ENCODE measurements at places on chromosomes 1 and 21.

DNA sequence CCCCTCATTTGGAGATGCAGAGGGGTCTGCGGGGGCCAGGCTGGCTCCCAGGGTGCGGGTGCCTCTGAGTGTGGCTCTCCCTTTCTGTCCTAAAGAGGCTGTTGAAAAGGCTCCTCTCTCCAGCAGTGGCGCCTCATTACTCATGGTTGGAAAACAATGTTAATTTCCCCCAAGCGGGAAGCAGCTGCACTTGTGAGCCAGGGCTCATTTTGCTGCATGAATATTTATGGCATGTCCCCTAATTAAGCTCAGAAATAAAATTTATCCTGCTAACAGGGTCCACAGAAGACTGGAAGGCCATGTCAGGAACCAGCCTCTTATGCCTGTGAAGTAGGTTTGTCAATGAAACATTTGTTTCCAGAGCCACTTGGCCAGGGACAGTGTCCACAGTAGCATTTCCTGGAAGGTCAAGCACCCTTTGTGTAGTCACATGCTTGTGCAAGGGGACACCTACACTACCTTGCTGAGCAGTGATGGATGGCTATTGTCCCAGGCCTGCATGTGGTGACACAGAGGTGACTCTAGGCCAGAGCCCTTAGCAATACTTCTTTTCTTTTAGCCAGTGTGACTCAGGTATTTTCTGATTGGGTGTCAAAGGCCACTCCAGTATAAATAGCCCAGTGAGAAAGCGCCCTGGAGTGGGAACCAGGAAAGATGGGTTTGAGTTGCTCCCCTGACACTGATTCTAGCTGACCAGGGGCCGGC, 259.0 kb downstream of the FOXD2 start:
- DNase-seq = no peak

GRCh38 chr1:216794586-216794985, 71.4 kb upstream of the ESRRG start:
- no peak for DNase-seq

DNA sequence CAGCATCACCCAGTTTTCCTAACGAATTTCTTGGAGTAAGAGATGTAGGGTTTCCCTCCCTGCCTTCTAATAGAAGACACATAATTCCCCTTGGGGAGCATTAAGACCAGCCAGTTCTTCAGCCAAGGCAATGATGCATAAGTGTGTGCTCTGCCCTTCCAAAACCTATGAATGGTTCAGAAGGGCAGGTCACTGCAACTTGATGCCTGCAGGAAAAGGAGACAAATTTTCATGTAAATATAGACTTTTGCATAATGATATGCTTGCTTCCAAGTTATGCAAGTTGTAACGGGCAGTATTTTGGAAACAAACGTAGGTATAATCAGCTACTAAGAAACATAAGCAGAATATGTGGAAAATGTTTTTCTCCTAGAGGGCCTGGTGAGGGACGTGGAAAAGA, 31.6 kb downstream of the PTGS2 start:
- DNase-seq = no peak

DNA sequence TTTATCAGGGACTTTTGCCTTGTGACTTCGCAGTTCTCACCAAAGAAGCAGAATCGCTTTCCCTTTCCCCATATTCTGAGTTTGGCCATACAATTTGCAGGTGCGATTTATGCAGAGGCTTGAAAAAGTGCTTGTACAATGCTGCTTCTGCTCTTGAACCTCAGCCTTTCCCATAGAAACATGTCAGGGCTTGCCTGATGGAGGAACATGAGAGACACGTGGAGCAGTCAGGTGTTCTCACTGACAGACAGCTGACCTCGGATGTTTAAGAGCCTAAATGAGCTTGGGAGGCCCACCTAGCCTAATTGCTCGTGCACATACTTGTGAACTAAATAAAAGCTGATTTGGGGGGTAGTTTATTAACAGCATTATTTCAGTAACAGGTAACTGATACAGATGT, 290.0 kb downstream of the S1PR1 start:
- DNase-seq = no peak

DNA sequence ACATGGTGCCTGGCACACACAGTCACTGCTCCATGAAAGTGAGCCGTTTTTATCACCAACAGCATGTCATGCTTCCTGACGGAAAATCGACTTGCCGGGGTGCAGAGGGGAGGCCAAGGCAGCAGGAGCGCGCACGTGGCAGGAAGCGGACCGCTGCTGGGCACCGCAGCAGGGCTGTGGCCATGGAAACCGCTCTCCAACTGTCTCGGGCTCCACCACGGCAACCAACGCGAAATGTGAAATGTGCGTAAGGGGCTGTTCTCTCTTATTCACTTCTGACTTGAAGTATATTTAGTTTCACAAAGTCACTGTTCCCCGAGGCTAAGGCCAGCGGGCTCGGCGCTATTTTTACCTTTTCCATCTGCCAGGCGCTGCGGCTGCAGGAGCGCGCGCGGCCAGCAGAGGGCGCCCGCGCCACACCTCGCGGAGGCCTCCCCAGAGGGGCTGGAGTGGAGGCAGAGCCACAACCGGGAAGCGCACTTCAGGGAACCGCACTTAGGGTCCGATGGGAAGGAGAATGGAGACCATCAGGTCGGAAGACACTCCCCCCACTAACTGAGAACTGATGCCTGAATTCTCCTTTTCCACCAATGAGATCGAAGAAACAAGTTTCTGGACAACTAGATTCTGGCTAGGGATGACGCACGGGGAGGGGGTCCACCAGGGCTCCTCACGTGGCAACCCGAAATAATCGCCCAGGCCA, 19.7 kb downstream of the RCC2 start:
- peak; percentile 33 for DNase-seq

DNA sequence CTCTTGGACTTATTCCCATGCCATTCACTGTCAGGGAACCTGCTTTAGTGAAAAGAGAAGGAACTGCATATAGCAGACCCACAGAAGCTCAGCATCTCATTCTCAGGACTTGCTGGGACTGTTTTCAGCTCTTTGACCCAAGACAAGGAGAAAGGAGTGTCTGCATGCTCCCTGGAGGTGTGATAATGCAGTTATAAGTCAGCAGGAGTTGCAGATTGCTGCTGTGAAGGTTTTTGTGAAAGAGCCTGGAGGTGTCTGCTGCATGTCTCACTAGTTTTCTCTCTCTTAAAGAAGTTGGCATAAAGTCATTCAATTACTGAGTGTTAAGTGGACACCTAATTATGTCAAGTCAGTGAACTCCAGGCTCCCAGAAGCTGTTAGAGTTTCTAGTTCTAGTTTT, 343.4 kb downstream of the BRINP2 start:
- DNase-seq = no peak

DNA sequence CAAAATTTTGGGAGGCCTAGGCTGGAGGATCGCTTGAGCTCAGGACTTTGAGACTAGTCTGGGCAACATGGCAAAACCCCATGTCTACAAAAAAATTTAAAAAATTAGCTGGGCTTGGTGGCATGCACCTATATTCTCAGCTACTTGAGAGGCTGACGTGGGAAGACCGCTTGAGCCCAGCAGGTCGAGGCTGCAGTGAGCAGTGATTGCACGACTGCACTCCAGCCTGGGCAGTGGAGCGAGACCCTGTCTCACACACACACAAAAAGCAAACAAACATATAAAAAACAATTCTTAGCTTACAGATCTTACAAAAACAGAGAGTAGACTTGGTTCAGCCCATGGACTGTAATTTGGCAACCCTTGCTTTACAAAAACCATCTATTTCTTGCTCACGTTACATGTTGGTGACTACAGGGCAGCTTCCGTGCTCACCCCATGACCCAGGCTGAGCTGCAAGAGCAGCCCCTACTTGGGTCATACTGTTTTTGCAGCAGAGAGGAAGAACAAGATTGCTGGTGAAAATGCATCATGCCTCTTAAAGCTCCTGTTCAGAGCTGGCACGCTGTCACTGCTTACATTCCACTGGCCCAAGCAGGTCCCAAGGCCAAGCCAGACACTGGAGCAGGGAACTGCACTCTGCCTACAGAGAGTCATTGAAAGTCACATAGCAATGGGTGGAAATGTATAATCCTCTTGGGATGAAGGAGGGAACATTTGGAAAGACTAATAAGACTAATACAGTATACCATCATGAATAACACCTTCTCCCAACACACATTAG, 13.4 kb upstream of the ZBTB8A start:
- no peak for DNase-seq

GRCh38 chr21:44425307-44425894, 29.9 kb upstream of the LRRC3 start:
- DNase-seq = no peak

GRCh38 chr1:35962952-35963351, 32.0 kb downstream of the AGO3 start:
- DNase-seq = no peak

GRCh38 chr1:38693759-38694158, 165.8 kb downstream of the RRAGC start:
- DNase-seq = no peak

DNA sequence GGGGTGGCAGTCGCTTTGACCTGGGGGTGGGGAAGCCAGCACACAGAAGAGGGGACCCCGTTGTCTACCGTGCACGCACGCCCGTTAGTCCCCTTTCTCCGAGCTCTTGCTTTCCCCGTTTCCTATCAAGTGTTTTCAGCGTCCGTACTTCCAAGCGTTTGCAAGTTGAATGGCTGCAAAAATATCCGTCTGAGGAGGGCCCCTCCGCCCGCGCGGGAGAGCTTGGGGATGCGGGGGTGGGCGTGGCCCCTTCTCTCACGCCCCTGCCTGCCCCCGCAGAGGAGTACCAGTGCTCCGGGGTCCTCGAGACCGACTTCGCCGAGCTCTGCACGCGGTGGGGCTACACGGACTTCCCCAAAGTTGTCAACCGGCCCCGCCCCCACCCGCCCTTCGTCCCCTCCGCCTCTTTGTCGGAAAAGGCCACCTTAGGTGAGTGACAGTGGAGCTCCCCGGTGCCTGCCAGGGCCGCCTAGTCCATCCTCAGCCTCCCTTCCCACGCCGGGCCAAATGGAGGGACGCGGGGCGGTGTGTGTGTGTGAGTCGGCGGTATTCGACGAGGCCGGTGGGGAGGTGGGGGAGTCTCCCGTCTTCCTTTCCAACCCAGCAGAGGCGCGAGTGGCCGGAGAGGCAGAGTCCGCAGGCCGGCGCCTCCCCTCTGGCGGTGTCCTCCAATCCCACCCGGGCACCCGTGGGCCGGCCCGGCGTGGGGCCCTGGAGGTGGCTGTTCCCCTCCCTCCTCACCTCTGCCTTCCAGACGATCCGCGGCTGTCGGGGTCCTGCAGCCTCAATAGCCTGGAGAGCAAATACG, 3.4 kb downstream of the LRRC71 start:
- no peak for DNase-seq

GRCh38 chr1:231982871-231983587, 356.4 kb downstream of the DISC1 start:
- DNase-seq = no peak

DNA sequence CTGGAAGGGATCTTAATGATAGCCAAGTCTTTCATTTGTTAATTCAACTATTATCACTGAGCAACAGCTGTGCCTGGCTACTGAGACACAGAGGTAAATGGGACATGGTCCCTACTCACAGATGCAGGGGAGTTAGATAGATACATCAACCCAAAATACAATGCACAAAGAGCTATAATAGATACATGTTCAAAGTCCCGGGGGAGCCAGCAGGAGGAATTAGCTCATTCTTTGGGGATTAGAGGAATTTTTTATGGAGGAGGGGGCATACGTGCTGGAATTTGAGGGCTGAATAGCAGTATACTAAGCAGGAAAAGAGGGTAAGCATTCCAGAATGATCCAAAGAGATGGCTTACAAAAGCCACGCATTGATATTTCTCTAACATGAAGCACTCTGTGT, 34.6 kb downstream of the C8B start:
- DNase-seq = no peak

DNA sequence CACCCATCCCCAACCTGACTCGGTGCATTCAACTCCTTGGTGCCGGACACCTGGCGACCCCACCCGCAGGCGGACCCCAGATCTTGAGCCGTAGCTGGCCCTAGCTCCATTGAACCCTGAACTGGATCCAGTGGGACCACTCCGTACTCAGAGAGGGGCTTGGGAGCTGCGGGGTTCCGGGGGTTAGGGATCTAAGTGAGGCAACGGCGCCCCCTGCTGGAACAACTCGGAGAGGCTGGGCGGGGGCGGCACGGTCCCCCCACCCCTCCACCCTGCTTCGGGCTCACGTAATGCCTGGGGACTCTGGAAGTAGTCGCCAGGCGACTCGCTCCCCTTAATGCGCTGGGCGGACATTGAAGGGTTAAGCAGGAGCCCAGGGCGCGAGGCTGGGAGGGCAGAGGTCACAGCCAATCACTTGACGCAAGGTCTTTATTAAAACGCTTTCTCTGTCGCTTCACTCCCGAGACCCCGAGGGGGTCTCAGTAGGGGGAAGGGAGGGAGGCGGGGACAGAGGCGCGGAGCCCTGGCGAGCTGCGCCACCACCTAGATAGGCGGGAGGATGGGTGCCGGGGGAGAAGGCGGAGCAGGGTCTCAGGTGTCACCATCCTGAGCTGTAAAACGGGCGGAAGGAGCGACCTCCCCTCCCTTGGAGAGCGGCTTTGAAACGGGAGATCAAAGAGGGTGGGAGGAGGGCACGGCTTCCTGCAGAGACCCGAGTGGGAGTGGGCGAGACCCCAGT, 704 bp upstream of the CRABP2 start:
- peak; percentile 47 for DNase-seq

DNA sequence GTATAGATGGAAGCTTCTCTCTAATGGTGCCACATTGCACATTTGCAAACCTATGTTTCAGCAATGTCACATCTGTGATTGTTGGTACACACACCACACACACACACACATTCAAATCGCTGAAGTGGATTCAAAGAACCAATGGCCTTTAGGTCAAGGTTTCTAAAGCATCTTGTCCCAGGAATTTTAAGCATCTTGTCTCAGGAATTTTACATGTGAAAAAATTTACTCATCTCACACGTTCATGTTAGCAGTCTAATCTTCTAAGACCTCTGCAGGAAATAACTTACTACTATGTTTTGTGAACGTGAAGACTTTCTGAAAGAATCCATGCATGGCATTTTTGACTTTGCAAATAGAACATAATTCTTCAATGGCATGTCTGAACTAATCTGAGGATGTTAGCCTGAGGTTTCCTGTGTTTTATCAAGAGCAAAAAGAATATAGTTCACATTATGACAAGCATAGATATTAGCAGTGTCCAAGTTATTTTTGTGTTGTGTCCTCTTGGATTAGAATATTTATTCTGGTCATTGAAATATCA, 125.1 kb downstream of the CYYR1 start:
- DNase-seq = no peak

DNA sequence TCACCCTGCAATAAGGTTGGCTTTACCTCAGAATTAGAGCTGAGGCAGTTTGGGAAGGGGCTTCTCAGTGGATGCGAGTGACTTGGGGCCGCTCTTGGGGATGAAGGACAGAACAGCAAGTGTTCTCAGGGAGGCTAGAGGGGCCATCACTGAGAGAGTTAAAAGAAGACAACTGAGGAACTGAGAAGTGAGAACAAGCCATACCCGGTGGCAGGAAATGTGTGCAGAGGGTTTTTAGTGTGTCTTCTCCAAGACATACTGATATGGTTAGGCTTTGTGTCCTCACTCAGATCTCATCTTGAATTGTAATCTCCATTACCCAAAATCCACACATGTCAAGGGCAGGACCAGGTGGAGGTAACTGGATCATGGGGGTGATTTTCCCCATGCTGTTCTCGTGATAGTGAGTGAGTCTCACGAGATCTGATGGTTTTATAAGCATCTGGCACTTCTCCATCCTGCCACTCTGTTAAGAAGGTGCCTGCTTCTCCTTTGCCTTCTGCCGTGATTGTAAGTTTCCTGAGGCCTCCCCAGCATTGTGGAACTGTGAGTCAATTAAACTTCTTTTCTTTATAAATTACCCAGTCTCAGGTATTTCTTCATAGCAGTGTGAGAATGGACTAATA, 75.8 kb downstream of the PCBP3 start:
- no peak for DNase-seq
